NCI-H2171 treated with DMSO at 0.1 percent for 48 hours (cell line): ENCODE measurements at places on chromosomes 3 and 15.
A peak's percentile ranks its signal among the peaks of the same experiment; 100 is the strongest.

GRCh38 chr15:56244811-56245576 lies 1.3 kb upstream of the RFX7 start:
- DNase-seq = no peak

- peak; percentile 48 for DNase-seq
Observed at GRCh38 chr15:62071711-62072308, 5.0 kb downstream of the C2CD4A start.

- DNase-seq = no peak
Observed at GRCh38 chr3:114374433-114374990, 80.7 kb downstream of the TIGIT start.

GRCh38 chr15:93420477-93420876 lies 331.5 kb upstream of the RGMA start:
- DNase-seq = no peak

DNA sequence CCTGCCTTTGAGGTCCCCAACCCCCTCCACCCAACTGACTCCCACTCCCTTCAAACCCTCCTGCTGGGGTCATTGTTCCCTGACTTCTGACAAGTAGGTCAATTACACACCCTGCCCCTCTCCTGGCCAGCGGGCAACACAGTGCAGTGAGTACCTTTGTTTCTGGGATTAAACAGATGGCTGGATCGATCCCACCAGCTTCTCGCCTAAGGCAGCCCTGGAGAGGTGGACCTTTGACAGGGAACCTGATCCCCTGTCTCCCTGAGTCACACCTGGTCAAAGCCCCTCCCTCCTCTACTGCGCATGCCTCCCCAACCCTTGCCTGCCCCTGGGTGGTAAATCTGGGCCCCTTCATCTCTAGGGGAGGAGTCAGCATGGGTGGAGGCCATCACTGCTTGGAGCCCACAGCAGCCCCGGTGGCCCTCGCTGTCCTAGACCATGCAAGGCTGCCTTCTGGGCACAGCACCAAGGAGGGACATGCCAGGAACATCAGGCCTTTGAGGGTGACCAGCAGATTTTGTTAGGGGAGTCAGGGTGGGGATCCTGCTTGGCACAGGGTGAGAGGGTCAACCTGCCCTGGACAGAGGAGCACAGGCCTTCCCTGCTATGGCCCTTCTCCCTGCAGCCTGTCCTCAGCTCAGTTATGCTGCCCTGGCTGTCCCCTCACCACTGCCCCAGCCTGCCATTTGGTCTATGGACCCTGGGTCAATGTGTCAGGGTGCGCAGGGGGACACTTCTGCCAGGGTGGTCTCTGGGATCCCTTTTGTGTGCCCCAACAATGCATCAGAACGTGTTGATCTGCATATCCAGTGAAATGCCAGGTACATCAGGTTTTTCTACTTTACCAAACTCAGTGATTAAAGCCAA lies 9.8 kb upstream of the PRR23E start:
- DNase-seq = peak; percentile 92

DNA sequence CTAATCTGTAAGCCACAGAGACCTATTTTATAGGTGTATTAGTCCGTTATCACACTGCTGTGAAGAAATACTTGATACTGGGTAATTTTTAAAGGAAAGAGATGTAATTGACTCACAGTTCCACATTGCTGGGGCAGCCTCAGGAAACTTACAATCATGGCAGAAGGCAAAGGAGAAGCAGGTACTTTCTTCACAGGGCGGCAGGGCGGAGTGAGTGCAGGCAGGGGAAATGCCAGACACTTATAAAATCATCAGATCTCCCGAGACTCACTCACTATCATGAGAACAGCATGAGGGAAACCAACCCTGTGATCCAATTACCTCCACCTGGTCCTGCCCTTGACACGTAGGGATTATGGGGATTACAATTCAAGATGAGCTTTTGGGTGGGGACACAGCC lies 108.7 kb downstream of the GALK2 start:
- no peak for DNase-seq

DNA sequence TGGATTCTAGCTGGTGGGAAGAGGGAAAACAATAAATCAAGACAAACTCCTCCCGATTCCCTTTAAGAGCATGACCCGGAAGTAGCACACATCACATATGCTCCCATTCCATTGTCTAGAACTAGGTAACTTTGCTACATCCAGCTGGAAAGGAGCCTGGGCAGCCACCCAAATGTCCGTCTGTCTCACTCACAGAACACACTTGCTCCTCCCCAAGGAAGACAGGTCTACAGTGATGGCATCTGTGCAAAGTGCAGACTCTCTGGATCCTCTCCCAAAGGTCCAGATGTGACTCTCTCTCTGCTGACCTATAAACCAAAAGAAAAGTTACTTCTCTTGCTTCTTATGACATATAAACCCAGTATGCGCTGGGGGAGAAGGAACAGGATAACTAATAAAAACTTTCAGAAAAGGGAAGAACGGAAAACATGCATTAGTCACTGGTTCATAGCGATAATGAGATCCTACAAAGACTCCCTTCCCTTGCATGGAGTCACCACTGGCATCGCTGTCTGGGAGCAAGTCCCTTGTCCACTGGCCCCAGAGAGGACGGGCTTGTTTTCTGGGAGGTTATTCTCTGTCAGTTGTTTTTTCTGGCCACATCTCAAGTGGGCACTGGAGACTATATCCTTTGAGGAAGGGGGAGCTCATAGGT lies 29.8 kb upstream of the EPHB3 start:
- DNase-seq = no peak

DNA sequence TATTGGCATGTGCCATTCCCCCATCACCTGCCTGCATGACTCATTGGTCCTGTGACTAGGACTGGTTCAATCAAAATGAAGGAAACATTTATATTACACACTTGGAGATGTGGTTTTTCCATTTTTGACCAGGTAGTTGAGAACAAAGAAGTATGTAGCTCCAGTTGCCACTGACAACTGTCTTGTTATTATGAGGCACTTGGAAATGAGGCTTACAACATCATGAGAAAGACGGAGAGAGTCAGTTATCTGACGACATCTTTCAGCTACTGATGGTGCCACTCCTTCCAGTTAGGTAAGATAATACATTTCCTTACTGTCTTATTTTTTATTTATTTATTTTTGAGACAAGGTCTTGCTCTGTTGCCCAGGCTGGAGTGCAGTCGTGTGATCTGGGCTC lies 21.8 kb upstream of the PROK2 start:
- DNase-seq = no peak

DNA sequence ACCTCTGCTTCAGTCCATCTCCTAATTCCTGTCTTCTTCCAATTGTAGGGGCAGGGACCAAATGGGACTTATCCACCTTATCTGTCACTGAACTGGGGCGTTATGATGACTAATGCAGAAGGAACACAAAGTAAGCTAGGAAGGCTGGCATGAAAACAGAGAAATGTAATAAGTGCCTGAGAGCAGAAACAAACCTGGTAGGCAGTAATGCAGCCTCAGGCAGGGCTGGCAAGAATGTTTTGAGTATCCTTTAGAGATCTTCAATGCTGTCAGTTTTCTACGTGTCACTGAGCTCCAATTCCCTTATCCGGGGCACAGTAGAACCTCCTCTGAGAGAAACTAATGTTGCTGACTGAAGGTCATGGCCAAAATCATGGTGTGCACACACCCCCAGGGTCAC lies 246.2 kb upstream of the TBL1XR1 start:
- no peak for DNase-seq

DNA sequence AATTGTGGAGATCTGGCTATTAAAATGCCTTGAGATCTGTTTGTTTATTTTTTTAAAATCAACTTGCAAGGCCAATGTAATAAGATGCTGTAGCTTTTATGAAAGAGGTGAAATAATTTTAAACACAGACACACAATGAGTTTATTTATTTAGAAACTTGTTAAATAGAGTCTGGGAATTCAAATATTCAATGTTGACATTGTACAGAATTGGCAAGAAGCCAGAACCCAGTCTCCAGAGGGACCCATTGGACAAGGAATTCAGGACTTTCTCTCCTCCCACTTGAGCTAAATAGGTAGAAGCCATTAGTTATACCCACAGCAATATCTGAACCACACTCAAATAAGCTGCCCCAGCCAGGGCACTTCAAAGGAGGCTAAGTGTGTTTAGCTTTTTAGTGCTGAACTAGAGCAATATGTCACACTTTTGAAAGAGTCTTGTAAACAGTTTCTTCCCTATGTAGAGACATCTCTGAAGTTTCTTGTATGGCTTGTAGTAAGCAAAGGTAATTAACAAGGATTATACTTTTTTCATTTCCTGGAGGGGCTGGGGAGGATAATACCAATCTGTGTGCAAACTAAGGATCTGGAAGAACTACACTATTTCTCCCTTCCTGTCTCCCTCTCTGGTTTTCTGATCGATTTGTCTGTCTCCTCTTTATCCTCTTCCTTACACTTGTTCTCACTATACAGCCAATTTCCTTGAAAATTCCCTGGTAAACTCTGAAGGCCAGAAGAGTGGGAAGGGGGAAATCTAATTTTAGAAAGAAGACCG lies 6.0 kb downstream of the MECOM start:
- no peak for DNase-seq

- no peak for DNase-seq
Observed at GRCh38 chr15:51245628-51246027, 92.8 kb downstream of the CYP19A1 start.

DNA sequence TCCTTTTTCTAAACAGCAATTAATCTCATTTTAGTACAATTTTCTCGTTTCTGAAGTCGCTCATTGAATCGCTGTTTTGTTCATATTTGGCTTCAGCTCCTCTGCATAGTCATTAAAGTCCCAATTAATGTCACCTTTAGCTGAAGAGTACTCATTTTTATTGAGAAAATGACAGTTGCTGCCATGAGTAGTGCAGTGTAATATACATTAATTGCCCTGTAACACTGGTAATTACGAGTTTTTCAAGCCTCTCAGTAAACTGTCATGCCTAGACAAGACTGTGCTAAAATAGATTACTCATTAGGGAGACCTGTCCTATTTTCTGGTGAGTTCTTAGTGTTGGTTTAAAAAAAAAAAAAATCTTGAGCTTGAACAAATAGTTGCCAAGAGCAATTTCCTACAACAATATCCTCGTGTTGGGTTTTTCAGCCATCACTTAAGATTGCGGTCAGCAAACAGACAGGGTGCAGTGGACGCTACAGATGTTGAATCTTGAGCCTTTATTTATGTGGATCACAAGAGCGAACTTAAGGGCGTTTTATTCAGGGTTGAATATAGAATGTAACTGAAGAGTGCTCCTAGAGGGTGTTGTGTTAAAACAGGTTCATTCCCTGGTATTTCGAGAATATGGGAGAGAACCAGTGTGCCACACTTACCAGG lies 176.0 kb downstream of the CDIN1 start:
- DNase-seq = peak; percentile 17

- no peak for DNase-seq
Observed at GRCh38 chr15:58419803-58420524, 11.8 kb upstream of the LIPC start.

- DNase-seq = peak; percentile 5
Observed at GRCh38 chr15:71386448-71387236, 271.4 kb downstream of the THSD4 start.

DNA sequence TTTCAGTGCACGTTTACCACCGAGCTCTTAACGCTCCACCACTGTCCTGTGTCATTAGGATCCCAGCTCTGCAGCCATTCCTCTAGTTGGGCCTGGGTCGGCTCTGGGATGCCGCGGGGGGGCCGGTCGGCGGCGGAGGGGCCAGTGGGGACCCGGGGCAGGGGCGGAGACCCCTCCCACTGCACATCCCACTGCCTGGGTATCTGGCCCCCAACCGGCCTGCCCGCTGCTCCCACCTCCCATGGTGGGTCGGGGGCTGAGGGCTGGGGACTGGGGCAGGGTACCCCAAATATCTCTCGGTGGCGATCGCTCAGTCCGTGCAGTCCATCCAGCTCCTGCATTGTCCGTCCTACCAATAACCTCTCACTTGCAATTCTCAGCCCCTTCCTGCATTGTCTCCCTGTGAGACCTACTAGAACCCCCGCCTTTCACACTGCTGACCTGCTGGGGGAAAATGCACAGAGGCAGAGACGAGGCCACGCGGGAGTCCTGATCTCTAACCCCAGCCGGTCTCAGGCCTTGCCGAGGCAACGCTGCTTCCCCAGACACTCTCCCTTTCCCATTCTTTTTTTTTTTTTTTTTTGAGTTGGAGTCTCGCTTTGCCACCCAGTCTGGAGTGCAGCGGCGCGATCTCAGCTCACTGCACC lies 24.0 kb upstream of the MUC20 start:
- DNase-seq = no peak

DNA sequence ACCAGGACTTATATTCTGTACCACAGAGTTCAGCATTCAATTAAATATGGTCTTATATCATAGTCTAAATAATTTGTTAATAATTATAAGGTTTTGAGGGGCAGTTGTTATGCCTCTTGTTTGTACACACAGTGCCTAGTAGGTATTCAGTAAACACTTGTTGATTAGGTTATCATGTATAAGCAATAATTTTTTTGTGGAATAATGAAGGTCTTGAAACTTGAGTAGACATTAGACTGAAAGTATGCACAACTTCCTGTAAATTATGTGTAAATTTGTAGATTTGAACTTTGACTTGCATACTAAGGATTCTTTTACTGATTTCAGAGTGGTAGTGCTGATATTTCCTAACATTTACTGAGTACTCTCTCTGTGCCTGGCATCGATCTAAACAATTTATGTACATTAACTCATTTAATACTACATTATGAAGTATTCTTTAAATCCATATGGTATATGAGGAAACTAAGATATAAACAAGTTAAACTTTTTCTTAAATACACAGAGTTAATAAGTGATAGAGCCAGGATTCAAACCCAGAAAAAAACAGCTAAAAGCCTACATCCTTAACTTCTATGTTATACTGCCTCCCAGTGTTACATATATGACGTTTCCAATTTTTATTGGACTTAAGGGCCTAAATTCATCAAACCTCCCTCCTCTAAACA lies 65.1 kb downstream of the GLCE start:
- DNase-seq = peak; percentile 28

DNA sequence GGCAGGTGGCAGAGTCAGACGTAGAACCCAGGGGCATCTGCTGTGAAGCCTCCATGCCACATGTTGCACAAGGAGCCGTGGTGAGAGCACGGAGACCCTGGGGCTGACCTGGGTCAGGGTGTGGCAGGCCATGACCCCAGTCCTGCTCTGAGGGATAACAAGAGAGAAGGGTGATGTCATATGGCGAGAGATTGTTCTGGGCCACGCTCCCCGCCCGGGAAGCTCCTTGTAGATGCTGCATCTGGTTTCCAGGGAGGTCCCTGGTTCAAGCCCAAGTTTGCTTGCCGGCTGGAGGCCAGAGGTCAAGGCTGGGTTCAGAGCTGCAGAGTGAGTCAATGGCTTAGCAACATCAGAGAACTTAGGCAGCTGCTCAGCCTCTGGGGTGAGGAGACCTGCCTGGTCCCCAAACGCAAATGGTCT lies 17.3 kb downstream of the FGD5 start:
- no peak for DNase-seq

DNA sequence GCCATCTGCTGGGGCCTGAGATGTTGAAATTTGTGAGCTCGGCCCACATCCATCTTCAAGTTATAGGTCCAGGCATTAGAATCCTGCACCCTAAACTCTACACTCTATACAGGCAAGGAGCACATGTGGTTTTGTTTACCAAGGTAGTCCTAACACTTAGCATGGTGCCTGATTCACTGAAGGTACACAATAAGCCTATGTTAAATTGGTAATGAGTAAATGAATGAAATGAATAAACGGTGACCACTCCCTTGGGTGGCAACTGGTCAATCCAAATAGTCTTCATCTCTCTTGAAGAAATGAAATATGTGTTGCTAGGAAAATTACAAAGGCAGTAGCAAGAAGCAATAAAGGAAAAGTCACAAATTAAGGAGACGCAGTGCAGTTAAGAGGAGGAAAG lies 359.3 kb upstream of the UBE2E2 start:
- DNase-seq = no peak

- no peak for DNase-seq
Observed at GRCh38 chr3:150736316-150736719, 26.7 kb downstream of the SIAH2 start.

- DNase-seq = no peak
Observed at GRCh38 chr3:84978843-84979242, 20.1 kb downstream of the CADM2 start.

GRCh38 chr3:122626515-122627180 lies 49.2 kb downstream of the PARP15 start:
- DNase-seq = no peak
